ENCODE measurements at places on chromosomes 16 and 17. TPM values are rescaled to one million over a fixed set of nuclear protein-coding genes. Genes with fewer than 3 reads are reported as not detected.

Gene C16orf86
- 3.5 TPM for polyA plus RNA-seq

Gene FAM171A2
- polyA plus RNA-seq = 0.30 TPM

Gene HOXB2
- 33.9 TPM for polyA plus RNA-seq

Gene MAPK7
- 12.9 TPM for polyA plus RNA-seq

Gene SDK2
- 0.22 TPM for polyA plus RNA-seq

Data from adipose tissue (tissue), 3 donors.